ENCODE measurements at places on chromosomes 2 and 18.

- DNase-seq = no peak
Measured at GRCh38 chr2:109032229-109032820, 43.3 kb upstream of the EDAR start.

DNA sequence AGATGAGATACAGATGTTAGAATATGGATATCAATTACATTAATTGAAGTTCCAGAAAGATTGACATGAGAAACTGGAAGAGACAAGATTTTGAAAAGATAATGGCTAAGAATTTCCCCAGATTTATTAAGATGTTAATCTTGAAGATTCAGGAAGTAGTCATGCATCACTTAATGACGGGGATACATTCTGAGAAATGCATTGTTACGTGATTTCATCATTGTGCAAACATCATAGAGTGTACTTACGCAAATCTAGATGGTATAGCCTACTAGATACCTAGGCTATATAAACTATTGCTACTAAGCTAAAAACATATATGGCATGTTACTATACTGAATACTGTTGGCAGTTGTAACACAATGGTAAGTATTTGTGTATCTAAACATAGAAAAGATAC is 6.8 kb upstream of the CHMP3 start:
- DNase-seq = no peak

GRCh38 chr18:31819106-31819924 is 58.6 kb upstream of the SLC25A52 start:
- DNase-seq = no peak

GRCh38 chr2:219752726-219753125 is 125.3 kb downstream of the SLC4A3 start:
- DNase-seq = no peak

- DNase-seq = no peak
Measured at GRCh38 chr2:46171411-46171953, 125.7 kb upstream of the EPAS1 start.

DNA sequence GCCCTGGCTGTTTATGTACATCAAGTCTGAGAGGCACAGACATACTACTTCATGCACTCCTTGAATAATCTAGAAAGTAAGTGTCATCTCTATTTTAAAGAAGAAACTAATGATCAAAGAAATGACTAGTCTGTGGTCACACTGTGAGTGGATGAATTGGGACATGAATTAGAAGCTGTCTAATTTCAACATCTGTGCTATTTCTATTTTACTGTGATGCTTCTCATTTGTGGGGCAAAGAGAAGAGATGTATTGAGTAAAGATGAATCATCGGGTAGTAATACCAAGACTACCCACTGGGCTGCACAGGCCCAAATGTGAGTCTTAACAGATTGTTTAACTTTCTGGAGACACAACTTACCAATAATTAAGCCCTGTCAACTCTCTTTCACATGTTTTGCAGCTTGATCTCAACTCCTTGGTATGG is 42.4 kb upstream of the MTIF2 start:
- no peak for DNase-seq

GRCh38 chr2:224769489-224769888 is 53.3 kb upstream of the CCDC195 start:
- DNase-seq = no peak

- peak; percentile 30 for DNase-seq
Measured at GRCh38 chr18:80247393-80247841, at the start of gene PARD6G. PARD6G (minus strand) TSS chr18:80247514; CDS start chr18:80247348, 166 bp downstream.

- no peak for DNase-seq
Measured at GRCh38 chr2:37171624-37171950, 14.8 kb upstream of the EIF2AK2 start.

DNA sequence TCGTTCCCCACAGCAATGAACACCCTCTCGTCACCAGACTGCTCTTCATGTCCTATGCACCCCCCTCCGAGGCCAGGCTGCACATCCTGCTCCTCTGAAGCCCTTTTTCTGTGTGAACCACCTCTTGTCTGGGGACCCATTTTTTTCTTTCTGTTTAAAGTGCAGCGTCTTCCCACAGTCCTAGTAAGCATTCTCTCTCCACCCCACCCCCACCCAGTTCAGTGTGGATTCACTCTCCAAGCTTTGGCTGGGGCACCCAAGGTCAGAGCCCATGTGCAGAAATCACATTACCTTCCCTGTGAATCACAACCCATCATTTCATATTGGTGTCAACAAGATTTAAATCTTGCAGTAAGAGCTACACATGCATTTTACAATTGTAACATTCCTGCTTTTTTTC is 26.4 kb upstream of the PKDCC start:
- no peak for DNase-seq

DNA sequence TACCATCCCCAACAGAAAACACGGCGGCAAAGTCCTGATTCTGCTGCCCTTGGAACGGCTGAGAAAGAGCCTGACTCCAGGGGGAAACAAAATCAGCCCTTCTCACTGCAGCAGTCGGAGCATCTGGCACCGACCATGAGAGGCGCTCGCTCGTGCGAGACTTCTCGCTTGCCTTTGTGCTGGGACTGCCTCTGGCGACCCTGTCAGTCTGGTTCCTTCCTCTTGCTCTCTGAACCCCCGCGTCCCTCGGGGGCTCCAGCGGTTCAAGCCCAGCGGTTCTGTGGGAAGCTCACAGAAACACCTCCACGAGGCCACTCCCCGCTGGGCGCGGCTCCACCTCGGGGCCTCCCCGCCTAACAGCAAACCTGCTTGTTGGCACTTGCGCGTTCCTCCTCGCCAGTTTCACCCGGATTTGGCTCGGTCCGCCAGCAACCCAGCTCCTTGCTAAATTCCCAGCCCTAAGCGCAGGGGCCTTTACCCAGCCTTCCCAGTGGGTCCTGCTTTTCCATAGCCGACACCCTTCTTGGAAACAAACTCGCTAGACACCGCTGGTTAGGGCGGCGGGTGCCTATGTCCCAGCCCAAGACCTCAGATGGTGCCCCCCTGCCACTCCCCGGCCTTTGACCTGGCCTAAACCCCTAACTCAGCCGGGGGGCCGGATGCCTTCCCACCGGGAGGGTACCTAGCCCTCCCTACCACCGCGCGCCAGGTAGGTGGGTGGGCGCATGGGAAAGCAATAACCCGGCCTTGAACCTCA is 2.2 kb downstream of the RND3 start:
- no peak for DNase-seq

- DNase-seq = no peak
Measured at GRCh38 chr2:157722580-157723234, 94.0 kb upstream of the ACVR1C start.
